HepG2 (cell line): ENCODE measurements at places on chromosomes 4 and X. TPM values are rescaled to one million over a fixed set of nuclear protein-coding genes. Genes with fewer than 3 reads are reported as not detected.

DNA sequence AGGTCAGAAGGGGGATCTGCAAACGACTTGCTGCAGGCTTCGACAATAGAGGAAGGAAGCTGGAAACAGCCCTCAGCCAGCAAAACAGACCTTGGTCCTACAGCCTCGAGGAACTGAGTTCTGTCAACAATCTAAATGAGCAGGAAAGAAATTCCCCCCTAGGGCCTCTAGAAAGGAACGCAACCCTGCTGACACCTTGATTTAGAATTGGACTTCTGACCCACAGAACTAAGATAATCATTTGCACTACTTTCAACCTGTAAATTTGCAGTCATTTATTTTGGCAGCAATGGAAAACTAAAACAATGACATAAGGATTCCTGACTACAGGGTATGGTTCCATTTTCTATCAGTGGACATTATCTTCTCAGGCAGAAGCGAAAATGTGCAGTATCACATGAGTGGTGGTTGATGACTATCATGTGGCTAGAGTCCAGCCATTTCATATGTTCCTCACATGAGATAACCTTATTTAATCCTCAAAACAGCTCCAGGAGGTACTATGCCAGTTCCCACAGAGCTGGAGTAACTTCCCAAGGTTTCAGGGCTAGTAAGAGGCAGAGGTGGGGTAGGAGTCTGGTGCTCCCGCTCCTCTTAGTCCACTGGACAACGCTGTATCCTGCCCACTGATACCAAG, 61.6 kb downstream of the SAT1 start:
- H3K27ac ChIP-seq, result peak overlapping the region; percentile 93
- peak; percentile 65 for DNase-seq
- H3K27me3 ChIP-seq, result no peaks in the 10 kb centered on the region
- H3K4me1 ChIP-seq, result peaks cover 63% of the 10 kb centered on the region
- peak overlapping the region; percentile 55; the same call in 1 of the 2 replicates for H3K4me3 ChIP-seq

- no peaks in the 10 kb centered on the region for H3K27me3 ChIP-seq
- H3K36me3 ChIP-seq, result no peaks in the 10 kb centered on the region
- no peak for DNase-seq
Measured at GRCh38 chr4:14636563-14636962, 365.7 kb upstream of the CPEB2 start.

DNA sequence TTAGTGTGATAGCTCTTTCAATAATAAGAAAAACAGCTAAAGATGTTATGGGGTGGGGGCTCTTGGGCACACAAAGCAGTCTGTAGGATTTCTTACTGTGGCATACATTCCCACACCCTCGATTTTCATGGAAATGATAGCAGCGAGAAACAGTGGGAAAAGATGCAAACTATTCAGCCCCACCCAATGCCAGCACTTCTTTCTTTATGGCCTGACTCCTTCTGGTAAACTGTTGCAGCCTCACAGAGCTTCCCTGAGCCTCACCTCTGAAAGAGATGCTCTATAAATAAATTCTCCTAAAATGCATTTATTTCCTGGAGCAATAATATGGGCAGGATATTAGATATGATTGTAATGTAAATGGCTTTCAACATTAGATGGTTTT, 910 bp downstream of the ANK2 start:
- H3K27ac ChIP-seq, result no peak overlapping the region
- H3K4me3 ChIP-seq, result no peak overlapping the region
- DNase-seq, result no peak

The ERAS gene
- total RNA-seq, result 0.22 TPM in 1 of 2 replicates, not detected in the other

GRCh38 chrX:121851033-121851432, 803.6 kb downstream of the GLUD2 start:
- no peak overlapping the region for H3K4me3 ChIP-seq
- H3K27ac ChIP-seq, result no peak overlapping the region
- no peaks in the 10 kb centered on the region for H3K4me1 ChIP-seq
- no peak for DNase-seq
- no peaks in the 10 kb centered on the region for H3K27me3 ChIP-seq
